ENCODE measurements at places on chromosomes 6 and 20.

DNA sequence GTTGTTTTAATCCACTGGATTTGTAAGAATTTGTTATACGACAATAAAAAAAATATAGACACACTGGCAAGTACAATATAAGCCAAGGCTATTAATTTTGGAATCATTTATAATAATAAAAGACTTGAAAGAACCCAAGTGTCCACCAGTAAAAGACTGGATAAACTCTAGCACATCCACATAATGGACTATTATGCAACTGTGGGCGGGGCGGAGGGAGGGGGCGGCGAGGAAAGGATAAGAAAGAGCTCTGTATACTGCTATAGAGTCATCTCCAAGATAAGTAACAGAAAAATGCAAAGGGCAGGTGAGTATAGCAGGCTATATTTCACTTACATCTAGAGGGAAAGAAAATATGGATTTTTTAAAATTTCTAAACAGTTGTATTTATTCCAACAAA, 123.3 kb downstream of the TBC1D32 start:
- no peak for DNase-seq

DNA sequence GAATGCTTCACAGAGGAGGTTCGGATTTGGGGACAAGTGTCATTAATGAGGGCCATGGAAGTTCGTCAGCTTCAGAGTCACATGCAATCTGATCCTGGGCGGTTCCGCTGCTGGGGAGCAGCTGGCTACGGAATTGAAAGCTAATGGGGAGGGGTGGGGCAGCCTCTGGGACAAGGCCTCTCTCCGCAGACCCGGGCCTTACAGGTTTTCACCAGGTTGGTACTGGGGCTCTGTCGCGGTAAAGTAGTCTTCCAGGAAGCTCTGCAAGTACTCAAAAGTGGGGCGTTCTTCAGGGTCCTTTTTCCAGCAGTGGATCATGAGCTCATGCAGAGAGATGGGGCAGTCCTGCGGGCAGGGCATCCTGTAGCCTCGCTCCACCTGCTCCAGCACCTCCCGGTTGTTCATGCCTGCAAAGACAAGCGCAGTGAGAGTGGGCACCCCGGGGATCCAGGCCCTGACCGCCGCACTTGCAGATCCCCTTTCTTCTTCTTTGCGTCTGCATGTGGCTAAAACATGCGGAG, 55.9 kb upstream of the TRAF3IP2 start:
- DNase-seq: no peak

DNA sequence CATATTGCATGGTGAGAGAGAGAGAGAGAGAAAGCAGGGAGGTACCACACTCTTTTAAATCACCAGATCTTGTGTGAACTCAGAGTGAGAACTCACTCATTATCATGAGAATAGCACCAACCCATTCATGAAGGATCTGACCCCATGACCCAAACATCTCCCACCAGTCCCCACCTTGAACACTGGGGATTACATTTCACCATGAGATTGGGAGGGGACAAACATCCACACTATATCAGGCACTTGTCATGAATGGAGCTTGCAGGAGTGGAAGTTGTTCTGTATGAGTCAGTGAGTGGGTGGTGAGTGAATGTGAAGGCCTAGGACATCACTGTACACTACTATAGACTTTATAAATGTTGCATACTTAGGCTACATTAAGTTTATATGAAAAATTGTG, 47.7 kb upstream of the RNF182 start:
- peak; percentile 70 for DNase-seq

- DNase-seq: peak; percentile 88
These were observed 326.6 kb downstream of the COL12A1 start for GRCh38 chr6:74879234-74879633.

- DNase-seq: no peak
These were observed 108.6 kb downstream of the FIG4 start for GRCh38 chr6:109799664-109800063.

- DNase-seq: no peak
These were observed 648.5 kb downstream of the RNF144B start for GRCh38 chr6:19035461-19036195.

DNA sequence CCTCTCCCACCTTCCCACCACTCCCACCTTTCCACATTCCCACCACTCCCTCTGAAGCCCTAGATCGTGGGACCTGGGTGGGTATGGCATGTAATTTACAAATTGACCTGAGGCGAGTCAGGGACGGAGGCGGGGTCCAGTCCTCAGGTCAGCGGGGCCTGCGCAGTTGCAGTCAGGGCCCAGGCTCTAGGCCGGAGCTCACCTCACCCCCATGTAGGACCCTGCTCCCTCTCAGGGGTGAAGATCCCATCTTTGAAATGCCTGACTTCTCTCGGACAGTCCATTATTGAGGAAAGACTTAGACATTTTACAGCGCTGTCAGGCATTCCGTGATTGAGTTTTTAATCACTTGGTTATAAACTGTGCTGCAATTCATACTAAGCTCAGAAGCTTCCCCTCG, 10.5 kb downstream of the THBS2 start:
- DNase-seq: no peak

DNA sequence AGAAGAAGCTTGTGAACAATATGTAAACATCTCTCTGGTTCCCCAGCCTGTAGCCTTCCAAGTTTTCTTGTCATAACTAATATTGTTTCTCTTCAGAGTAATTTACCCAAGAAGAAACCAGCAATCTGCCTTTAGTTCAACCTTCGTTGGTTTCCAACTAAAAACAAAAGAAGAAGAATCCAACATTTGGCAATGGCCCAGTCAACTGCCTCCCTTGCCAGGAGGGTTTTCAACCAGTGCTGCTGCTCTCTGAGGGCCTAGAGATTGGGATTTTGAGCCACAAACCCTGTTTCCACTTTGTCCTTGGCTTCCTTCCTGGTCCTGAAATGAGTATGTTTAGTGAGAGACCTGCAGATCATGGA, 395.8 kb upstream of the CNR1 start:
- no peak for DNase-seq

DNA sequence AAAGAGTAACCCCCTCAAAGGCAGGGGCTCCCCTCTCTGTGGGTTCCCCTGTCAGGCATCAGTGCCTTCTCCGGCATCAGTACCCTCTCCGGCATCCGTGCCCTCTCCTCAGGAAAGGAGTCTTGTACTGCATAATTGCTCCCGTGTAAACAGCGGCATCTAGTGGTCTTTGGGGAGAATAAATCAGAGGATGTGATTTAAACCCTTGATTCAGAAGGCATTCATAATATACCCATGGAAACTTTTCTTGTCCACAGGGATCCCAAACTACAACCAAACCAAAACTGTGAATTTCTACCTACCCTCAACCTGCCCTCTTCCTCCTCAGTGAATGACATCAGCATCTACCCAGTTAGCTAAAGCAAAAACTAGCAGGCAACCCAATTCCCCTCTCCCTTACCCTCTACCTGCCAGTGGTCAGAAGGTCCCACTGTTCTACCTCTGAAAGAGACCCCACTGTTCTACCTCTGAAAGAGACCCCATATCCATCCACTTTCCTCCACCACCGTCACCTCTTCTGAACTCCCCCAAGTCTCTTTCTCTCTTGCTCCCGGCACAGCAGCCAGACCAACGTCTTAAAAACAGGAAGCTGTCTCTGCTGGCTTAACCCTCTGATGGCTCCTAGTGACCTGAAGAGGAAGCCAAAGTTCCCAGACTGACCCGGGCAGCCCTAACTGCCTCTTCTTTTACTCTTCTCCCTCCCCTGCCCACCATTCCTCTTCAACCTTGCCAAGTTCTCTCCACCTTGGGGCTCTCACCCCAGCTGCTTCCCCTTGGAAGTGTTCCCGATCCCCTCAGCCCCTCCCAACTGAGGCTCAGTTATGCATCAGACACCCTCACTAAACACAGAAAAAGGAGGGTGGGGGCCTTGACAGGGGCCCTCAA, 27.2 kb downstream of the UBE2V1 start:
- DNase-seq: peak; percentile 71

GRCh38 chr6:107843400-107843799, 19.3 kb upstream of the SCML4 start:
- DNase-seq: no peak

All from GM23248 (cell line).